ENCODE measurements at places on chromosomes 1 and 21. TPM values are rescaled to one million over a fixed set of nuclear protein-coding genes. Genes with fewer than 3 reads are reported as not detected.

Gene NPPA
- not detected for total RNA-seq

Gene PPT1
- 55.4 TPM for total RNA-seq

Gene SDE2
- total RNA-seq, result 59.3 TPM

Gene GNPAT
- 64.4 TPM for total RNA-seq

Gene APOBEC4
- total RNA-seq, result not detected

Gene TMEM61
- 0.39 TPM for total RNA-seq

Gene IFI44L
- 8.0 TPM for total RNA-seq

Gene ETV3
- 35.0 TPM for total RNA-seq

Gene KLF17
- not detected for total RNA-seq

Gene GLMP
- total RNA-seq, result 17.5 TPM

Gene TP73
- 0.82 TPM for total RNA-seq

Gene C1orf87
- total RNA-seq, result not detected

Gene GPR25
- total RNA-seq, result 0.25 TPM

Gene TMEM200B
- not detected for total RNA-seq

Gene DPH5
- total RNA-seq, result 63.5 TPM

Gene YBX1
- 1,200 TPM for total RNA-seq

Gene LRRC3
- total RNA-seq, result not detected

Gene GOLT1A
- 11.5 TPM for total RNA-seq

Gene CD1B
- not detected for total RNA-seq

Gene IL6R
- total RNA-seq, result 41.0 TPM

Gene LIPI
- not detected for total RNA-seq

Gene FAM72D
- total RNA-seq, result 11.9 TPM

Gene C1orf185
- total RNA-seq, result not detected

Gene COL9A2
- not detected for total RNA-seq

Gene C1orf141
- not detected for total RNA-seq

Gene TMEM51
- total RNA-seq, result 6.4 TPM

Gene THEM5
- total RNA-seq, result not detected

Gene GJA5
- total RNA-seq, result 0.28 TPM

Gene GPN2
- 39.7 TPM for total RNA-seq

Gene OR2T3
- not detected for total RNA-seq

Gene KIF14
- total RNA-seq, result 25.5 TPM

Gene IL20
- total RNA-seq, result not detected

Gene HES4
- total RNA-seq, result 42.6 TPM

Gene C1orf116
- 35.5 TPM for total RNA-seq

Gene DCDC2B
- total RNA-seq, result not detected

Gene ACTL8
- total RNA-seq, result 0.23 TPM

Gene LAD1
- total RNA-seq, result 40.9 TPM

Gene NECTIN4
- 11.2 TPM for total RNA-seq

Gene TMIGD3
- not detected for total RNA-seq

Gene TRIM45
- total RNA-seq, result 1.6 TPM

Gene GRIK1
- not detected for total RNA-seq

Gene LYPLA2
- total RNA-seq, result 27.8 TPM

Gene TBX19
- total RNA-seq, result 1.6 TPM
